CD4-positive, CD25-positive, alpha-beta regulatory T cell (primary cell): ENCODE measurements at places on chromosomes 6 and 20. TPM values are rescaled to one million over a fixed set of nuclear protein-coding genes. Genes with fewer than 3 reads are reported as not detected.

Gene TBC1D7
- 18.7 TPM for polyA plus RNA-seq

Gene SMPDL3A
- not detected for polyA plus RNA-seq

Gene SLC35D3
- not detected for polyA plus RNA-seq

Gene HSPA1L
- 3.8 TPM for polyA plus RNA-seq

Gene SERPINB1
- 116 TPM for polyA plus RNA-seq

Gene SIM1
- 0.51 TPM for polyA plus RNA-seq

Gene OLIG3
- not detected for polyA plus RNA-seq

Gene CDKN1A
- 2.6 TPM for polyA plus RNA-seq

Gene CYP39A1
- 0.33 TPM for polyA plus RNA-seq

Gene DLK2
- polyA plus RNA-seq, result not detected

Gene CAGE1
- 0.08 TPM for polyA plus RNA-seq

Gene CCDC170
- not detected for polyA plus RNA-seq

Gene ZKSCAN4
- polyA plus RNA-seq, result 2.6 TPM

Gene CLPSL1
- polyA plus RNA-seq, result not detected

- no peak for DNase-seq
Measured at GRCh38 chr6:12136905-12137304, 124.8 kb downstream of the HIVEP1 start.

DNA sequence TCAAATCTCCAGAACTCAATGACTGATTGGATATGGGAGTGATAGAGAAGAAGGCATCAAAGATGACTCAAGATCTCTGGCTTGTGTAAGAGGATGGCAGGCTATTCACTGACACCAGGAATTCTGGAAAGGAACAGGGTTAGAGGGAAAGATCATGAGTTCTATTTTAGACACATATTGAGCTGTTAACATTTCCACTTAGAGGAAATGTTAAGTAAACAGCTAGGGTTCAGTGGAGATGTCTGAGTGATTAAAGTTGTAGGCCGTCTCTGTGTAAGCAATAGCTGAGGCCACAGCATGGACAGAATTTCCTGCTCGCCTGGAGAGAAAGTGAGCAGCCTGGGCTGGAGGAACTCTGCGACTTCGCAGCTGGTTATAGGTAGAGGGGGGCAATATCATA lies 21.0 kb downstream of the ZC3H12D start:
- DNase-seq, result no peak

GRCh38 chr20:53419693-53420460 lies 173.8 kb downstream of the ZNF217 start:
- no peak for DNase-seq

- DNase-seq, result no peak
Measured at GRCh38 chr6:137216106-137216505, 3.1 kb downstream of the IFNGR1 start.

- DNase-seq, result no peak
Measured at GRCh38 chr20:45893831-45894230, 2.7 kb downstream of the CTSA start.

GRCh38 chr6:169428532-169428931 lies 174.9 kb upstream of the THBS2 start:
- no peak for DNase-seq

- peak; percentile 77 for DNase-seq
Measured at GRCh38 chr6:111759836-111760785, 113.1 kb downstream of the FYN start.

- no peak for DNase-seq
Measured at GRCh38 chr6:133286765-133287164, 45.6 kb downstream of the EYA4 start.

GRCh38 chr20:32354592-32355416 lies 3.3 kb upstream of the ASXL1 start:
- DNase-seq, result no peak

- no peak for DNase-seq
Measured at GRCh38 chr6:17115251-17116116, 13.6 kb downstream of the STMND1 start.

GRCh38 chr6:35973670-35974222 lies 50.7 kb downstream of the SLC26A8 start:
- no peak for DNase-seq

GRCh38 chr6:137804637-137805036 lies 62.4 kb upstream of the TNFAIP3 start:
- DNase-seq, result no peak

DNA sequence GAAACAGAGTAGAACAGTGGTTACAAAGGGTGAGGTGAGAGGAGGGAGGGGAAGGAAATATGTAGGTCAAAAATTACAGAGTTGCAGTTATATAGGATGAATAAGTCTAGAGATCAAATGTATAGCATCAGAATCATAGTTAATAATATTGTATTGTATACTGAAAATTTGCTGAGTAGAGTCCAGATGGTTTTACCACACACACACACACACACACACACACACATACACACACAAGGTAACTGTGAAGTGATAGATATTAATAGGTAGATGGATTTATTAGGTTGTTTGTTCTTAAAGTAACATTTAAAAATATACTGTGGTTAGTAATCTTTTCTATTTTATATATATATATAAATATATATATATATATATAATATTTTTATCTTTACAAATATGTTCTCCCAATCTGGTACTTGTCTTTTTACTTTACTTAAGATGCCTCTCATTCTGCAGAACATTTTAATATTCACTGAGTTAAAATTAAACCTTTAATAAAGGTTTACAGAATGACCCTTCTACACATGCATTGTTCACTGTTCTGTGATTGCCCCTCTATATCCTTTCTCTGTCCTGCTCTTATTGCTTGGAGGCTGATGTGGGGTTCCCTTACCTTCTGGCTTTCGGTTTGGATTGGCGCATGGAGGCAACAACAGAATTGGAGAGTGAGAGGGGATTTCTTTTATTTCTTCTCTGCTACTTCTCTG lies 408 bp downstream of the PTCHD4 start:
- no peak for DNase-seq

GRCh38 chr6:133814797-133815196 lies 74.1 kb upstream of the TCF21 start:
- DNase-seq, result no peak

DNA sequence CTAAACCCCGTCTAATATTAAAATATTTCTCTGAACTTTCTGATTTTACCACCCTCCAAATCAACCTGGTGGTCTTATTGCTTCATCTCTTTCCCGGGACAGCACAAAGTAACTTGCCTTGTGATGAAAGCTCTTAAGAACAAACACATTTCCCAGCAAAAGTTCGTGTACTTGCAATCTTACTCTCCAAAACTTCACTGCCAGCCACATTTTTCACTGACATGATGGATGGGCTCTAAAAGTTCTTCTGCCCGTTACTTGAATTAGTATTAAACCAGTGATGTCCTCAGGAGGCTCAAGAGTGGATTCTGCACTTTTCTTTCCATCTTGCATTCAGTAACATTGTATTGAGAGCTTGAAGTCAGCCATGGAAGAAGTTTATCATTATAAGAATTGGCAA lies 731.6 kb upstream of the GJE1 start:
- DNase-seq, result no peak

DNA sequence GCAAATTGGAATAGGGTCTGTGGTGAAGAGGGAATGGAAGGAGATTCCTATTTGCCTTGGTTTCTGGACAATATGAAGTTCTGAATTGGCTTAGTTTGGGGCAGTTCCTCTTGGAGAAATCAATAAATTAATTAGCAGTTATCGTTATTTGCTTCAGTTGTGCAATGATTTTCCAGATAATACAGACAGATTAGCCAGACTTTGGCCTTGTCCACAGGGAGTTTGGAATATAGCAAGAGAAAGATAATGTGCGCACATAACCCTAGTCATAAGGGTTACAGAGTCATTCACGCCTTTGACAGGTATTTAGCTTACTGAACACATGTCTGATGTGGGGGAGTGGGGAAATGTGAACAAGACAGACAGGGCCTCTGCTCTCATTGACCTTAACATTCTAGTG lies 1.3 kb downstream of the ATRN start:
- DNase-seq, result no peak

DNA sequence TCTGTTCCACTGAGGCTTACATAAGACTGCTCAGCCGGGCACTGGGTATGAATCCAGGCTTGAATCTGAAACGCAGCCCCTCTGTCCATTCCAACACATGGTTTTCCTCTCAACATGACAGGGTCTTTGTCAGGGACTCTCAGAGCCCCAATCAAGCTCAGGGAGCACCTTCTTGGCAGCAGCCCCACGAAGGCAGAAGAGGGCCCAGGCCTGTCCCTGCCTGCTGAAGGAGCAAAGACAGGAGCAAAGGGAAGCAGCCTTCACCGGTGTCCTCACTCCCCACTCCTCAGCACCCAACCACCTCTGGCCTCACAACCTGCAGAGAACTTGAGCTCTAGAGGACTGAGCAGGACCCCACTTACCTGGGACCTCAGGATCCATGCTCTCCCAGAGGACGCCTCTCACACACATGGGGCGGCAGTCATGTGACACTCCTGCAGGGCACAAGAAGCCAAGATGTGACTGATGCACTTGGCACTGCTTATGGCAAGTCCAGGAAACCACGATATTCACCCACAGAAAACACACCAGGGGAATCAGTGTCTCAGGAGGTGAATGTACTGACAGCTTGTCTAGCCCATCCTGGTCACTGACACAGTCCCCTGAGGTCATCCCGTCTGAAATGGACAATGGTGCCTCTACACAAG lies 4.3 kb downstream of the SNHG17 start:
- no peak for DNase-seq

GRCh38 chr6:2578767-2579166 lies 172.0 kb downstream of the MYLK4 start:
- DNase-seq, result no peak

DNA sequence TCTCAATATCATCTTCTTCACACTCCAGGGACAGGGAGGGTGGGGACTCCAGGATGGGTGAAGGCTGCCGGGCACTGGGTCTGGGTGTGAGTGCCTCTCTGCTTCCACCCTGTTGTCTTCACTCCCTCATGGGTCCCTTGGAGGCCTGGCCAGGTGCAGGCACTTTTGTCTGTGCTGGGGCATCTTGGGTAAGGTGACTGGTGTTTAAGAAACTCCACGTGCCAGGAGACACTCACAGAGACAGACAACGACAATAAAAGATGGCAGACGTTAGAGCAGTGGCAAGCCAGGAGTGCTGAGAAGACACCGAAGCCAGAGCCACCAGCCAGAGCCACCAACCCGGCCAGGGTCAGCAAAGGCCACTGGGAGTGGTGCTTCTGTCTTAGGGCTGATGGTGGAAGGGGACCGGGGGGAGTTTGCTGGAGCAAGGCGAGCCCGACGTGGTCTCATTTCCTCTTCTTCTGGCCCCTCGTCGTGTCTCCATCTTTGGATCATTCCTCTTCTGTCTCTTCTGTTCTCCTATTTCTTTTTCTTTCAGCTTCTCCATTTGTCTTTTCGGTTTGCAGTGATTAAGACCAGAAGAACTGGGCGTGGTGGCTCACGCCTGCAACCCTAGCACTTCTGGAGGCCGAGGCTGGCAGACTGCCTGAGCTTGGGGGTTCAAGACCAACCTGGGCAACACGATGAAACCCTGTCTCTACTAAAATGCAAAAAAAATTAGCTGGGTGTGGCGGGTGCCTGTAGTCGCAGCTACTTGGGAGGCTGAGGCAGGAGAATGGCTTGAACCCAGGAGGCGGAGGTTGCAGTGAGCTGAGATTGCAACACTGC lies 90.8 kb downstream of the RAMACL start:
- DNase-seq, result no peak

GRCh38 chr6:3830806-3831205 lies 18.4 kb upstream of the FAM50B start:
- DNase-seq, result no peak

DNA sequence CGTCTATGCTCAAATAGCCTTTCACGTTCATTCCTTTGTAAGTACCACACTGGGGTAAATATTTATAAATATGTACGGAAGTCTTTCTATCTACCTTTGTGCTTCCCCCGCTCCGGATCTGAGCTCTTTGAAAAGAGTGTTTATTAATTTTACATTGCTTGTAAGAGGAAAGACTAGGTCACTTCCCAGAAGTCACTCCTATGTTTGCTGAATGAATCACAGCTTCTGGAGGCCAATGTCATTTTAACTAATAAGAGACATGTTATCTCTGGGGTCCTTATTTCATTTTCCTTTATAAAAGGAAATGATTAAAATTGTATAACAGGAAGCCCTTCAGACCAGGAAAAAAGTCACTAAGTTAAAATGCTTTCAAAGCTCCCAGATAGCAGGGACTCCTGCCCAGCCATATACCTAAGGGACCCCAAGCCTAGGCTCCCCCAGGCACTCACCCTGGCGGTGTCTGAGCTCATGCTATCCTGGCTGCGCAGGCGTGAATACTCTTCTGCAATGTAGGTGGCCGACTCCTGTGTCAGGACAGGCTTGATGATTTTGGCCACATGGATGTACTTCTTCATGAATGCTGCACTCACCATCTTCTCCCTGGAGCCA lies 12.6 kb downstream of the MCM3 start:
- no peak for DNase-seq

GRCh38 chr20:35876033-35876320 lies 78.3 kb downstream of the SCAND1 start:
- DNase-seq, result no peak

DNA sequence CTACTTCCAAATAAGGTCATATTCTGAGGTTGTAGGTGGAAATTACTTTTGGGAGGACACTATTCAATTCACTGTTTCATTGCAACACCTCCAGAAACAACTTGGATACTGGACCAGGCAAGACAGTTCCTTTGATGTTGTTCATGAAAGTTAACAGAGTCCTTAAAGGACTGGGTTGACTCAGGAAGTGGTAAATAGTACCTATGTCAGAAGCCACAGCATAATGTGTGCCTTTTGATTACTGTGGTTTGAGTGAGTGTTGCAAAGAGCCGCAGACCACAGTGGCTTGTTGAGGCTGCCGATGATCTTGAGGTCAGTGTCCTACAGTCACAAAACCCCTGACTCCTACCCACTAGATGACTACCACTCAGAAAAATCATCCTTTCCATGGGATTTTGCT lies 10.9 kb downstream of the IL20RA start:
- DNase-seq, result no peak

GRCh38 chr6:169620171-169621130 lies 81.4 kb downstream of the WDR27 start:
- DNase-seq, result no peak
